ENCODE measurements at places on chromosomes 7 and 10.

DNA sequence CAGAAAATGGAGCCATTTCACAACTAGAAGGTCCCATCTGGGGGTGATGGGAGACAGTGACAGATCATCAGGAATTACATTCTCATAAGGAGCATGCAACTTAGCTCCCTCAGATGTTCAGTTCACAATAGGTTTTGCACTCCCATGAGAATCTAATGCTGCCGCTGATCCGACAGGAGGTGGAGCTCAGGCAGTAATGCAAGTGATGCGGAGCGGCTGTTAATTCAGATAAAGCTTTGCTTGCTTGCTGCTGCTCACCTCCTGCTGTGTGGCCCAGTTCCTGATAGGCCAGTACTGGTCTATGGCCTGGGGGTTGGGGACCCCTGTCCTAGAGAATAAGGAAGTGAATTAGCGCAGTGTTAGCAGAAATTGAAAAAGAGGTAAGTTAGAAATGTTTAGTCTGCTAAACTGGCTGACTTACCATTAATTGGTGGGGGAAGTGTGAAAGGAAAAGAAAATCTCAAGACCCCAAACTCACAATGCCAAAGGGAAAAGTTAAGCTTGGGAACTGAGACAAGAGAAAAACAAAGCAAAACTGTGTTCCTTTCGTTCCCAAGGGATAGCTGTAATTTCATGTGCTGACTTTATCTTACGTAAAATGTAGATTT is 76.4 kb downstream of the LYZL2 start:
- DNase-seq: no peak

- no peak for DNase-seq
These were observed 246.6 kb downstream of the ZMYND11 start for GRCh38 chr10:381805-382204.

- DNase-seq: no peak
These were observed 320.9 kb downstream of the TFEC start for GRCh38 chr7:115709664-115710063.

GRCh38 chr10:125291836-125292235 is 131.5 kb upstream of the CTBP2 start:
- DNase-seq: no peak

DNA sequence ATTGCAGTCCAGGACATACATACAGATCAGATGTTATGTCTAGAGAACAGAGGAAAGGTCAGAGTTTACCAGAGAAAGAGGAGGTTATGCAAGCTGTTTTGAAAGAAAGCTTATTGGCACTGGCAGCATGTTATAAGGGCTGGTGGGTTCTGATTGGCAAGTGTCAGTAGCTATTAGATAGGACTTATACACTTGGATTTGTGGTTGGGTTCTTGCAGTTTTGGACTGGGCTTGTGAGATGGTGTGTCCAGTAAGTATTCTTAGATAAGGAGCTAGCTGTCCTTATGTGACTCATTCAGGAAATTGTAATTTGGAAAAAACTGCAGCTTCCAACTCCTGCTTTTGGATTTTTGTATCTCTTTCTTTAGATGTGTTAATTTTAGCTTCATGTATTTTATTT is 130.7 kb upstream of the NAMPT start:
- no peak for DNase-seq

Measured in AML-193 (cell line).